ENCODE measurements at places on chromosomes 2 and 18.

DNA sequence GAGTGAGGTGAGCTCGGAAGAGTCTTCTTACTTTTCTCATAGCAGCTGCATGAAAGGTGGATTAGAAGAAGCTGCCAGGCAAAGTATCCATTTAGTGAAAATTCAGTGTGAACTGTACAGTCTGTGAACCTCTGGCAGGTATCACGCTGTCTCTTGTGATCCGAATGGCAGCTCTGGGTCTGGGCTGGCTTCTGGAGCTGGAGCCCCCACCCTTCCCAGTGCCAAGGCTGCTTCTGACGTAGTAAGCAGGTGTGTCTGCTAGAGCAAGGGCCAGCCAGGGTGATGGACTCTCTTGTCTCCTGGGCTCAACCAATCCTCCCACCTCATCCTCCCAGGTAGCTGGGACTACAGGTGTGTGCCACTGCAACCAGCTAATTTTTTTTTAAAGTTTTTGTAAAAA lies 14.0 kb upstream of the NTSR2 start:
- no peak for DNase-seq

DNA sequence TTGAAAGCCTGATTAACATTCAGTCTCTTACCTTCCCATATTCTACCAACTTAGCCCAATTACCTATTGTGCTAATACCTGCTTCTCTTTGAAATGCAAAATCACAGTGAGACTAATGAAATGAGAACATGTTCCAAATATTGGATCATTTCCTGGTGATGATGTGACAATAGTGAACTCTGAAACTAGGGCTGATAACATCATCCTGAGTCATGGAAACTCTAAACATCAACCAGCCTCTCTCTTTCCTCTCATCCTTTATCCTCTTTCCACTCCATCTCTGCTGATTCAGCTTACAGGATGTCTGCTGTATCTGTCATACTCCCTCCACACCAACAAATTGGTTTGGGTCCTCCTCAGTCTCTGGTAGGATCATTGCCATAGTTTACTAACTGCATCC lies 98.8 kb upstream of the NCKAP5 start:
- peak; percentile 87 for DNase-seq

- no peak for DNase-seq
Observed at GRCh38 chr18:80136679-80137078, 27.6 kb downstream of the ADNP2 start.

DNA sequence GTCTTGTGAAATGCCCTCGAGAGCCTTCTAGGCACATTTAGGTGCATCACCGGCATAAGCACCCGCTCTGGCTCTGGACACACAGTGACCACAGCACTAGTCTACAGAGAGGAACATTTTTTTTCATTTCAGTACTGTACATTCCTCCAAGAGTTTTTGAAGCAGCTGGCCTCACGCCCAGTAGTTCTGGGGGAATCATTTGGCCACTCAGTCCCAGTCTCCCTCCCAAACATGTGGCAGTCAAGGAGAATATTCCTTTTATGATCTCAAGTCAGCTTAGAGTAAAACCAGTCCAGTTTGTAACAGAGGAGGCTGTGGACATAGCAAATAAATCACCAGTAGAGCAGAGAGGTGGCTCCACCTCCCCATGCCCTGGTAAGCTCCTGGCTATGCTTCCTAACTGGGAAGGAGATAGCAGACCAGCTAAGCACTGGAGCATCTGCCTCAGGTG lies 48.1 kb downstream of the KCNE4 start:
- peak; percentile 89 for DNase-seq

- no peak for DNase-seq
Observed at GRCh38 chr2:101897301-101897700, 94.5 kb upstream of the IL1R2 start.

- DNase-seq, result no peak
Observed at GRCh38 chr2:15894481-15895144, 45.7 kb upstream of the MYCN start.

GRCh38 chr2:98801921-98802321 lies 71.0 kb upstream of the MGAT4A start:
- no peak for DNase-seq

- DNase-seq, result no peak
Observed at GRCh38 chr2:60852282-60852860, 29.0 kb upstream of the REL start.

- no peak for DNase-seq
Observed at GRCh38 chr2:192119536-192119935, 75.2 kb downstream of the TMEFF2 start.

DNA sequence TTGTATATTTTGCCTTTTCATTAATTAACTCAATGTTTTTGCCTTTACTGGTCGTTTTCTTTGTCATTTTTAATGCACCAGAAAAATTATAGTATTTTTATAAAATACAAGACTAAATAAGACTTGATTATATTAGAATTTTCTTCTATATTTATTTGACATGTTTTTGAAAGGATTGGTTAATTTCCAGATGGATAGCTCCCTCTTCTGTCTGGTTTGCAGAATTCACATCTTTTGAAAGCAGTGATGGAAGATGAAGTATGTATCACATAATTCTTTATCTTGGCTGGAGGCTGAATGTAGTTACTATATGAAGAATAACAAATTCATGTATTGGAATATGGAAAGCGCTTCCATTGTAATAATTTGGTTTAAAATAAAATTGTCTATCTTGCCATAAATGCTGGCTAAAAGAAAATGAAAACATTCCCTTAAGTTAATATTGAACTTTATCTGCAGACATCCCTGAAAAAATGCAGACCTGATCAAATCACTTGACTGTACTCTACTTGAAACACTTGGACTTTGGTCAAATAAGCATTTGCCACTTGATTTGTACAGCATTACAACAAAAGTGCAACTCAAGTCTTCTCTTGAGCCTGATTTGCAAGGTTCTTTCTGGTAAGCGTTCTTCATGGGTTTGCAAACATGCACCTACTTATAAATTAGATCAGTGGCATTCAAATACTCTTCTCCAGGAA lies 86.3 kb upstream of the EFEMP1 start:
- DNase-seq, result peak; percentile 48

DNA sequence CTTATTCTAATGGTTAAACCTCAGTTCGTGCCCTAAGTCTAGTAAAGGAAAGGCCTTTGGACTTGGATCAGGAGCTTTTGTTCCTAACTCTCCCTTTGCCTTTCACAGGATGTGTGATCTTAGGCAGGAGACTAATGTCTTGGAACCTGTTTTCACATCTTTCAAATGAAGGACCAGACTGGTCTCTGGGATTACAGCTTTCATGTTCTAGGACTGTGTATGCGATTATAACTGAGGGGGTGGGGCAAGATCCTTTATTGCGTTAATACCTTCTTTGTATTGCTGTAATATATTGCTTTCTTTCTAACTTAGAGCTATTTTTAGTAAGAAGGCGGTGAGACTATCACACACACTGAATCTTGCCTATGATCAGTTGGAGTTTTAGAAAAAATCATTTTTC lies 368.1 kb downstream of the RPRM start:
- DNase-seq, result no peak

GRCh38 chr2:180876506-180876905 lies 103.9 kb upstream of the UBE2E3 start:
- DNase-seq, result no peak

DNA sequence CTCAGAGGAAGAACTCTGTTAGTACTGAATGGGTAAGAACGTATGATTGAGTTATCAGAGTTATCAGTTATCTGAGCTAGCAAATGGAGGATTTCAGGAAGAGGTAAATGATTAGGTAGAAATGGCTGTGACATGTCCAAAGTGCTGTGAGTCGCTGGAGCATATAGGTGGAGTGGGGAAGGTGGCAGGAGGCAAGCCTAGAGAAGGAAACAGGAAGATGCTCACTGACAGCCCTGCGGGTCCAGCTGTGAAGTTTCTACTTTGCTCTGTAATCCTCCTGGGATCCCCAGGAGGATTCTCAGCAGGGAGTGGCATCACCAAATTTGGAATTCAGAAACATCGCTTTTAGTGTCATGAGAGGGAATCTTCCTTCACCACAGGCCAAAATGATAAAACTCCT lies 52.0 kb downstream of the GYPC start:
- no peak for DNase-seq

- DNase-seq, result no peak
Observed at GRCh38 chr2:231362555-231363184, 32.8 kb upstream of the B3GNT7 start.

- DNase-seq, result no peak
Observed at GRCh38 chr2:184577743-184578142, 20.6 kb upstream of the ZNF804A start.

- DNase-seq, result no peak
Observed at GRCh38 chr2:114237331-114237730, 205.1 kb upstream of the DPP10 start.

DNA sequence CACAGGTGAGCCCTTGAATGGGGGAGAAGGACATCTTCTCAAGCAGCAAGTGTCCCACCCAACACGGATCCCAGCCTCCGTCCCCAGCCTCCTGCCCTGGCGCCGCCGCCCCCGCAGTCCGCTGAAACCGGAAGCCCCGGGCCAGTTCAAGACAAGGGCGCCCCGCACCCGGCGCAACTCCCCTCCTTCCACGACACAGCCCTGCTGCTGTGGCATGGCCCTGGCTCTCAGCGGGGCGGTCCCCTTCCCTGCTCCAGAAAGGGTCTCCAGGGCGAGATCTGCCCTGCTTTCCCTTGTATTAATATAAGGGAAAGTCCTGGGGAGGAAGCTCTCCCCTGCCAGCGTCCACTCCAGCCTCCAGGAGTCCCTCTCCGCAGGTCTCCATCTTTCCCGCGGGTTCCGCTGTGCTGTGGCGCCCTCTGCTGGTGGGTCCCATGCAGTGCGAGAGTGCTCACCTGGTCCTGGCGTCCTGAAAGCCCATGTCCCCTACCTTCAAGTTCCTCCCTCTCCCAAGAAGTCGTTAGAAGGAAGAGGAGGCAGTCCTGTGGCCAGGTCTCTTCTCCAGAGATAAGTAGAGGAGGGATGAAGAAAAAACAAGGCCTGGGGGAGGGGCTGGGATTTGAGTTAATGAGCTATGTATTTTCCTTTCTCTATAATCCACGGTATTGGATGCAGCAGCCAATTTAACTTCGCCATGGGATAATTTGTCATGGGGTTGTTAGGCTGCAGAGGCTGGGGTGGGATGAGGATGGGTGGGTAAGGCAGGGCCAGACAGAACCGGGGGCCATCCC lies 176.0 kb downstream of the SMAD2 start:
- DNase-seq, result no peak

GRCh38 chr2:178331474-178332432 lies 119.2 kb downstream of the PRKRA start:
- DNase-seq, result no peak

DNA sequence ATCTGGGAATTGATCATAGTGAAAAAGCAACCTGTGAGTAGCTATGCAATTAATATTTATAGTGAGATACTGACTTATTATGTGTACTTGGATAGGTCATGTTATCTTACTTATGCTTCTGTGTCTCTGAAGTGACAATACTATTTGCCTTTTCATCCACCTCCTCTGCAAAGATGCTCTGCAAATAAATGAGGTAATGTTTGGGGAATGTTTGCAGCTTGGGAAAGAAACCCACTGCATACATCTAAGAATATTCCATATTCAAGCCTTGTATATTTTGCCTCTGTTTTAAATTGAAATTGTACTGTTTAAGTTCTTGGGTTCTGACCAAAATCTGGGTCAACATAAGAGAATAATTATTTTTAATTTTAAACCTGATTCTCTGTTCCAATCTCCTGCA lies 217.4 kb upstream of the DTNA start:
- DNase-seq, result no peak

DNA sequence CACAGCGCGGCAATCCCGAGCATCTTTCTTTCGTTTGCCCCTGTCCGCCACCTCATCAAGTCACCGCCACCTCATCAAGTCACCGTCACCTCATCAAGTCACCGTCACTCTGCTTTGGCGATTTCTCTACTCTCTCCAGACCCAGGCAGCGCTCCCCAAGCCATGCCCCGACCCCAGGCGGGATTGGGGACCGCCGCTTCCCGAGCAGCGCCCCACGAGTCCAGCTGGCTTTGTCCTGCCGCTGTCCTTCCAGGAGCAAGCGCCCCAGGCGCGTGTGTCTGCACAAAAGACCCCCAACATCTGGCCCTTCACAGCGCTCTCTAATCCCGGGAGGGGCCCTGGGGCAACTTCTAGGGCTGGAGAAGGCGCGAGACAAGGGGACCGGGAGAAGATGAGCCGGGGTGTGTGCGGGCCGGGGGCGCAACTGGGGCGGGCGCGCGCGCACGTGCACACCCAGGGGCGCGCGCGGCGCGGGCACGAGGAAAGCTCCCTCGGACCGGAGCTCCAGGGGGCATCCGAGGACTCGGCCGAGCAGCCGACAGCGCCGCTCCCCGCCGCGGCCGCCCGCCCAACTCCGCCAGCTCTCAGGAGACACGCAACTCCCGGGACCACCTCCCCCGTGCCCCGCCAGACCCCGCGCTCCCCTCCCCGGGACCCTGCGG lies 633 bp upstream of the RNF152 start:
- peak; percentile 29 for DNase-seq

GRCh38 chr2:168731616-168732015 lies 70.8 kb upstream of the NOSTRIN start:
- no peak for DNase-seq

DNA sequence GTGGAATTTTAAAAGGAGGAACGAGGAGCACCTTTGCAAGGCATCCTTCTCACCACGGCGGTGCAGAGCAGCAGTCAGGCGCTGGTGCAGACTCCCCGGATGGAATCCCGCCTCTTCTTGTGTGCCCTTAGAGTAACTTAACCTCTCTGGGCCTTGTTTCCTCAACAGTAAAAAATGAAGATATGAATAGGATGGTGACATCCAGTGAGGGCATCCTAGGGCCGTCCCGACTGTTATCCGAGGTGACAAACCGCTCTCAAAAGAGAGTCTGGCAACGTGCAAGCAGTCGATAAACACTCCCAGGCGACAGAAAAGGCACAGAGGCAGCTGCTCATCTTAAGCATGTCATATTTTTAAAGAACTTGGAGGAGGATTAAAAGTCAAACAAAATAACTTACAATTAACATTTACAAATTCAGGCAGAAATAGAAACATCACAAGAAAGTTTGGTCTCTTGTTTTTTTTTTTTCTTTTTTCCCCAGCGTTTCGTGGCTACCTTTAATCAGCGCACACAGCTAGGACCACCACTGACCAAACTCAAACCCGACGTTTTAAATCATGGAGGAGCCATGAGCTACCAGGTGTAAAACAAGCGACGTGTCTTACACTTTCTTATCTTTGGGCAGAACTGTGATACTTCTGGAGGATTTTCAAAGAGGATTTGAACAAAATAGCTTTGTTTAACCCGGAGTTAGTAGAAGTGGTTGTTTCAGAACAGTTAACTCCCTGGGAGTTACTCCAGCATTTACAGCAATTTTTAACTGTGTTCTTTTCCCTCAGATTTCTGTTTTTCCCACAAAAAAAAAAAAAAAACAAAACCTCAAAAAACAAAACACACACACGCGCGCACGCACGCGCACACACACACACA lies 2.1 kb downstream of the MBP start:
- DNase-seq, result no peak

GRCh38 chr2:200700856-200701255 lies 110.9 kb upstream of the BZW1 start:
- DNase-seq, result no peak

DNA sequence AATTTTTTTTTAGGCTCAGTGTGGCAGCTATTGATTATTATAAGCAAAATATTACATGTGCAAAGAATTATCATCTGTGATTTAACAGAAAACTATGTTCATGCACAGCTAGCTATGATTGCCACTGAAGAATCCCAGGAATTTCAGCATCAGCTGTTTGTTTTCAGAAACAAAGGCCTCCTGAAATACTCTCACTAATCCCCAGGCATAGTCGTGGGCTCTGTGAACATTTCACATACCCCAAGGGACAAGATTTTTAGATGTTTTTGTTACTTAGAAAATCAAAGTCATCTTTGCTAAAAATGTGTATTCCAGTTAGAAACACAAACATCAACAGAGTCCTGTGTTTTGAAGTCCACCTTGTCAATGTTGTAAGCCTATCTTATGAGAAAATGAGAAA lies 156.1 kb downstream of the MYO1B start:
- peak; percentile 39 for DNase-seq
